ENCODE measurements at places on chromosomes 16 and 17.

- peak; percentile 66 for DNase-seq
Measured at GRCh38 chr17:489758-490329, 137.2 kb upstream of the RPH3AL start.

- no peak for DNase-seq
Measured at GRCh38 chr16:76500006-76500405, 222.8 kb downstream of the CNTNAP4 start.

GRCh38 chr16:75080205-75081029 is 36.2 kb downstream of the LDHD start:
- peak; percentile 73 for DNase-seq

- no peak for DNase-seq
Measured at GRCh38 chr16:12802048-12802447, 1.6 kb downstream of the CPPED1 start.

DNA sequence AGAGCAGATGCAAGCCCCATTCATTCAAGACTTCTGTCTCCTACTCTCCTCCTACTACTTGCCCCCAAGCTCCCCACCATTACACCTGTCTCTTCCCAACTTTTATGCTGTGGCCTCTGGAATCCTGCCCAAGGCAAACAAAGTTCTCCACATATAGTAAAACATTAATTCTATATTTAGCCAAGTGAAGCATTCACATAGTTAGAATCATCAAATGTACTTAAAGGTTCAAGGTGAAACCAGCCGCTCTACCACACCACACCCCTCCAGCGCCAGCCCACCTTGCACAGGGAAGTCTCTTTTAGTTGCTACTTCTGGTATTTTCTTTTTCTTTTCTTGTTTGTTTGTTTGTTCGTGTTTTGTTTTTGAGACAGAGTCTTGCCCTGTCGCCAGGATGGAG is 25.4 kb upstream of the GUCY2D start:
- DNase-seq = no peak

- no peak for DNase-seq
Measured at GRCh38 chr16:65244787-65245186, 122.9 kb upstream of the CDH11 start.

DNA sequence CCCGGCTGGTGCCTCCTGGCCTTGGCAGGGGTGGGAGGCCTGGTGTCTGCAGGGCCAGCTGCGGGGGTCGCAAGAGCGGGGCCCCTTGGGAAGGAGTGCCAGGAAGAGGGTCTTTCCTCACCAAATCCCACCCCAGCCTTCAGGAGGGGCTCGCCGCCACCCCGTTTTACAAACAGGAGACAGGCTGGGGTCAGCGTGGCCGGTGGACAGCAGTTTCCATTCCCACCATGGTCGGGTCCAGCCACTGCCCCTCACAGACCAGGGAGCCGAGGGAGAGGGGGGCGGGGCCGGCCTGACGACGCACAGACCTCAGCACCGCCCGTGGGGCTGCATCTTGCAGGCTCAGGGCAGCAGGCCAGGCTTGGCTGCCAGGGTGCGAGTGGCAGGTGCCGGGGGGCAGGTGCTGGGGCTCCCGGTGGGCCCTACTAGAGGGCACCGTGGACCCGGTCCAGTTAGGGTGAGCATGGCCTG is 7.6 kb downstream of the CBFA2T3 start:
- no peak for DNase-seq

GRCh38 chr16:22787466-22788192 is 26.3 kb upstream of the HS3ST2 start:
- no peak for DNase-seq

DNA sequence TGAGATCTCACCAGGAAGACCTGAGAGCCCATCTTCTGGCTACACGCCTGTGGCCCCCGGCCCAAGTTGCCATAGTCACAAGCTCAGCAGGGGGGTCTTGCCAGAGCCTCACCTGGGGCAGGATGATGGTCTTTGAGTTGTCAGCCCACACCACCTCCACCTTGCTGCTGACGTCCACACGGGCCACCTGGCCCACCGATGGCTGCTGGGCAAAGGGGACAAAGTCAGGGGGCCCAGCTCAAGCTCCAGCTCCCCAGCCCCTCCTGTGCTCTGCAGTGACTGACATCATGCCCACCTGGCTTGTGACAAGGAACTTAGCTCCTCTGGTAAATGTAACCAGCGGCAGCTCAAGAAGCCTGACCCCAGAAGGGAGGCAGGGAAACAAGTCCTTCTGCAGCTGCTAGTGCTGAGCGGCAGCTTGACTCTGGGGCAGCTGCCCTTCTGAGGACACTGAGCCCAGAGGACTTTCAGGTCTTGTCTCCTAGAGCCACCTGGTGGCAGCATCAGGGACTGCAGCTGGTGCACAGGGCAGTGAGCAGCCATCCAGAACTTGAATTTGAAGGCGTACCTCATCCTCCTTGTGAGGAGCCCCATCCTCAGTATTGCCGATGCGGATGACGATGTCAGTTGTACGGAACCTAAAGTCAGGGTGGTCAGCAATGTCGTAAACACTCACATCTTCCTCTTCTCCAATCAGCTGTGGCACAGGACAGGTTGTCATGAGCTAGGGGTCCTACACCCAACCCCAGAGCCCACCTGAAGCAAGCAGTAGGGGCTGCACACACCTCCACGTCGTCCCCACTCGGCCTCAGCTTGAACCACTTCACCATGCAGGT is 13.5 kb downstream of the SPHK1 start:
- DNase-seq = peak; percentile 82

- peak; percentile 43 for DNase-seq
Measured at GRCh38 chr16:74749291-74750055, 25.1 kb downstream of the FA2H start.

DNA sequence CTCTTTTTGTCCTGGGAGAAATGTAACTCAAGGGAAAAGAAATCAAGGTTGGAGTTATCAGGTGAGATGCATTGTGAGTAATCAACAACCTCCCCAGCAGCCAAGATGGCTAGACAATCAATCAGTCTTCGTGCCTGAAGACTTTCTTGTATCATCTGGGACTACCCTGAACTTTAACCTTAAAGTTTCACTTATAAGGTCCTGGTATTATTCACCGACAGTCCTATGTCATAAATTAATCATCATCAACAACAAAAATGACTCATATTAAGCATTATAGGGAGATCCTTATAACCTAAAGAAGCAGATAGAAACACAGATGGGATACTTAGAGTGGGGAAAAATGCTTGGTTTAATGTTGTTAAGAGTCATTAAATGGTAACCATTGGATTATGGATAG is 7.7 kb upstream of the TEKT3 start:
- DNase-seq = no peak

- DNase-seq = no peak
Measured at GRCh38 chr17:29240477-29240876, 6.2 kb upstream of the CRYBA1 start.

GRCh38 chr16:59612094-59612493 is 878.0 kb upstream of the GOT2 start:
- DNase-seq = no peak

GRCh38 chr16:29806099-29806579 is at the start of gene MAZ:
MAZ (plus strand) TSS chr16:29806529; CDS start chr16:29806702, 173 bp downstream.
- no peak for DNase-seq

DNA sequence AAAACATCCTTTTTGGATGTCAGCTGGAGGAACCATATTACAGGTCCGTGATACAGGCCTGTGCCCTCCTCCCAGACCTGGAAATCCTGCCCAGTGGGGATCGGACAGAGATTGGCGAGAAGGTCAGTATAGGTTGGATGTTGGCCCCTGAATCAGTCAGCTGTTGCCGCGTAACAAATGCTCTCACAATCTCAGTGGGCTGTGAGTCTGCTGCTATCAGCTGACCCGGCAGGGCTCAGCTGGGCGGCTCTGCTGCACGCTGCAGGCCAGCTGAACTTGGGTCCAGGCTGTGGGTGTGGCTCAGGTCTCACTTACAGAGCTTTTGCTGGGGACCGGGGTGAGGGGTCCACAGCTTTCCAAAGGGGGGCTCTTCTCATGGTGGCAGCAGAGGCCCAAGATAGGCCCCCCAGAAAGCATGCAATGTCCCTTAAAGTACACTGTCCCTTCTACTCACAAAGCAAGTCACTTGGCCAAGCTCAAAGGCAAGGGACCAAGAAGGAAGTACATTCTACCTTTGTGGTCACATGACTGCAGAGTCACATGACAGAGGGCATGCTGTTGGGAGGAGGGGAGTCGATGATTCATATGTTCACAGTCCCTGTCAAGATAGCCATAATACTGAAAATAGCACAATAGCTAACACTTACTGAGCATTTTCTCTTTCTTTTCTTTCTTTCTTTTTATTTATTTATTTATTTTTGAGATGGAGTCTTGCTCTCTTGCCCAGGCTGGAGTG is 134.2 kb downstream of the ABCC1 start:
- DNase-seq = peak; percentile 27

DNA sequence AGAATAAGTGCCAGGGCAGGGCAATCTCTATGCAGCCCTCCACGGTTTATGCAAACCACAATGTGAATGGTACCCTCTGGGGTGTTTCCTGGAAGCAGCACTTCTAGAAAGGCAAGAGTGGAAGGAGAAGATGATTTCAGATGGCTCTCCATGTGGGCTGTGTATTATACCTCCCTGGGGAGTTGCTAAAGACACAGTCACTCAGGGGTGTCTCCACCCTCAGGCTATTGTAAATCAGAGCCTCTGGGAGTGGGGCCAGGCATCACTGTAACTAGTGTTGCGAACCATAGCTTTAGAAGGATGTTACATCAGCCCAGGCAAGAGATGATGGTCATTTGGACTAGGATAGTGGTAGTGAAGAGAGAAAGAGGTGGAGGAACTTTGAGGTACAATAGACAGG is 83.3 kb upstream of the ZKSCAN2 start:
- no peak for DNase-seq

DNA sequence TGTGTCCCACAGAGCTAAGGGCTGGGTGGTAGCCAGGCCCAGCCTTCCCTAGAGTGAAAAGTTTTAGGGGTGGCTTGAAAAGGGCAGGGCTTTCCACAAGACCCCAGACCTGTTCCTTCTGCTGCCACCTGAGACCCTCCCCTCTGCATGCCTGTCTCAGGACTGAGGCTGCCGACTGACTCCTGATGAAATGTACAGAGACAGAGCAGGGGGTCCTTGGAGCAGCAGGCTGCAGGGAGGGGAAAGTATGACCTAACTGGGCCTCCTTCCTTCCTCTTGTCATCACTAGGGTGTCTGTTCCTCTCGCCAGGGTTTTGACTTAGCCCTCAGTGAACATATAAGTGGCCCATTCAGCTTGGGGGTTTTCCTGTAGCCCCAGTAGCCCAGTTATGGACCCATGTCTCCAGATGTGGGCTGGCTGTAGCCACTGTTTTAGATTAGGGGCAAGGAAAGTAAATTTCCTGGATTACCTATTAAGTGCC is 14.9 kb upstream of the NFATC3 start:
- no peak for DNase-seq

DNA sequence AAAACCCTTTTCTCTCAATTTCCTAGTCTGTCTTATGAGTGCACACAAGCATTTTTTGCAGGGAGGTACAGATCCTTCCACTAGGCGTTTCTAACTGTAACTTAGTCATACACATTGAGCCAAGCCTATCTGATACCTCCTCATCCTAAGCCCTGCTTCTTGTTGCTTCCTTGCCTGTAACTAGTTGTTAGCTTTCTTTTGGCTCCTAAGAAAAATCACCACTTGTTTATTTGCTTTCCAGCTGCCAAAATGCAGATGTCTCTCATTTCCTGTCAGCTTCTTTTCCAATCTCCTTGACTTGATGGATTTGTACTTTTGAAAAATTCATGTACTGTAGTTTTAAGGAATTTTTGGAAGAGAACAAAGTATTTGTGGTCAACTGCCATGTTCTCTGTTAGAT is 73.7 kb downstream of the TNRC6C start:
- peak; percentile 25 for DNase-seq

DNA sequence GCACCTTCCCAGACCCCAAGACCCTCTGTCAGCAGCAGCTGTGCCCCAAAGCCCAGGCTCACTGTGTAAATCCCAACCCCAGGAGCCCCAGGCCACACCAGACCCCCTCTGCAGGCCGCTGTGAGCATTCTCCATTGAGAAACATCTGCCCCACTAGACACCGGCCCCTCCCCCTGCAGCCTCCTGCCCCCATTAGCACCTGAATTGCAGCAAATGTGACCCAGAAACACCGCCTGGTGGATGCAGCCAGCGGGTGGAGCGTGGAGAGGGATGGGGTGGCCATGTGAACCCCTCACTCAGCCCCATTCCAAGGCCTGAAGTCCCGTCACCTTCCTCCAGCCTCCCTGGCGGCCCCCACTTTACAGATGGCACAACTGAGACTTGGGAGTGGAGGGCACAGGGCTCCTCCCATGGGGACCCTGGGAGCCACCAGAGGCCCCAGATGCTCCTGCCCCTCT is 2.2 kb downstream of the UBALD1 start:
- peak; percentile 23 for DNase-seq

- DNase-seq = no peak
Measured at GRCh38 chr16:84940670-84941551, 70.4 kb downstream of the ZDHHC7 start.

DNA sequence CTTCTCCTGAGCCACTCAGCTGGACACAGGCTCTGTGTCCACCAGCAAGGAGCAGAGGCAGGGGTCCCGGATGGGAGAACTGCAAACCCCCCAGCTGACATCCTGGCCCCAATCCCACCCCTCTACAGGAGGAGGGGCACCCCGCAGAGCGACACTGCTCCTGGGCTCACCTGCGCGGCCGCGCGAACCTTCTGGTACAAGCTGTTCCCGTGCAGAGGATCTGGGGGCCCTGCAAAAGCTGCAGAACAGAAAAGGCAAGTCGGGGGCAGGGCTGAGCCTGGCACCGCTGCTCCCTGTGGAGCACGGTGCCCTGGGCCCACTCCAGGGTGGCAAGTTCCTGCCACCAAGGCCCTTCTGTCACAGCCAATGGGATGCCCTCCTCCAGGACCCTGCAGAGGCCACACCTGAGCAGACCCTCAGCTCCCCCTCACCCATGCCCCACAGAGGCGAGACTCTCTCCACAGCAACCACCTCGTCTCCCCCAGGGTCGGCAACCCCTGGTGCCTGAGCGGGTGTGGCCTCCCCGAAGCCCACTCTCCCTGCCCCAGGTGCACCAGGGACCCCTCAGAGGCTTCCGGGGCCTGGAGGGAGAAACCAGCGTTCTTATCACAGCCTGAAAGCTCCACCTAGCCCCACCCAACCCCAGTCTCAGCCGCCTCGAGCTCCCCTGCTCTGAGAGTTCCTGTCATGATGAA is 4.9 kb downstream of the TEPSIN start:
- no peak for DNase-seq

DNA sequence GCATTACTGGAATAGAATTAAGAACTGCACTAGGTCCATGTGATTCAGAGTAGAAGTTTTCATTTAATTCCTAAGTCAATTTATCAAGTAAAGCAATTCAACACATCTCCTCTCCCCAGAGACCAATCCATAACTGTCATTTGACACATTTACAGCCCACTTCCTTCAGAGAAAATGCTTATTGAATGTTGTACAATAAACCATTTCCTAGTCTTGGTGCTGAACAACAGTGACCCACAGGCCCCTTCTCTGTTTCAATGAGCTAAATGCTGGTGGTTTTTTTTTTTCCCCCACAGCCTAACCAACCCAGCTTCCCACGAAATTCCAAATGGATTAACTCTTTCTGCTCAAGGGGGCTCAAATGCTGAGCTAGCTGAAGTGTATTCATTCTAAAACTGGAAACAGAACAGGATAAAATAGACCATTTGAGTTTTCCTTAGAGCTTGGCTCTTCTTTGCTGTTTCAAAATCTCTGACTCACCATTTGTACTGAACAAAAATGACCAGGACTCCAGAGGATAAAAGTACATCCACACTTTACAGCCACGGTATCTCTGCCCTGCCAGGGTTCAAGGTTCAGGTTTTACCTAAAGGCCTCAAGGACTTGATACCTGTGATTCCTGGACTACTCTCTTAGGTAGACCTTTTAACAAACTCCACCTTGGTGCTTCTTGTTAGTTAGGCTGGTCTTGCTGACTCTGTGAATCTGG is 62.3 kb downstream of the TMEM100 start:
- DNase-seq = peak; percentile 83

- no peak for DNase-seq
Measured at GRCh38 chr17:47363171-47363570, 39.4 kb downstream of the EFCAB13 start.
